ENCODE measurements at places on chromosomes 1 and 21. TPM values are rescaled to one million over a fixed set of nuclear protein-coding genes. Genes with fewer than 3 reads are reported as not detected.

AMY1A gene
- not detected for total RNA-seq

SLC45A1 gene
- total RNA-seq, result 2.0 TPM

S100A1 gene
- total RNA-seq, result 0.54 TPM

DIO1 gene
- total RNA-seq, result not detected

CHIA gene
- total RNA-seq, result not detected

S100A7A gene
- total RNA-seq, result not detected

APOBEC4 gene
- not detected for total RNA-seq

CAPN2 gene
- 481 TPM for total RNA-seq

ADCY10 gene
- 0.09 TPM for total RNA-seq

BRINP3 gene
- 2.3 TPM for total RNA-seq

GPR61 gene
- under 0.01 TPM for total RNA-seq

CD34 gene
- 0.27 TPM for total RNA-seq

FHL3 gene
- 6.1 TPM for total RNA-seq

CD101 gene
- 0.09 TPM for total RNA-seq

HIVEP3 gene
- total RNA-seq, result 1.1 TPM

PARS2 gene
- total RNA-seq, result 3.8 TPM

TSSK3 gene
- 2.3 TPM for total RNA-seq

CR1L gene
- not detected for total RNA-seq

PPM1J gene
- 0.63 TPM for total RNA-seq

GPR161 gene
- 7.0 TPM for total RNA-seq

SYT11 gene
- total RNA-seq, result 19.5 TPM

IFI44 gene
- total RNA-seq, result 14.2 TPM

TSPAN1 gene
- 0.81 TPM for total RNA-seq

LRRC39 gene
- total RNA-seq, result 3.7 TPM
